ENCODE measurements at places on chromosomes 16 and 17.

DNA sequence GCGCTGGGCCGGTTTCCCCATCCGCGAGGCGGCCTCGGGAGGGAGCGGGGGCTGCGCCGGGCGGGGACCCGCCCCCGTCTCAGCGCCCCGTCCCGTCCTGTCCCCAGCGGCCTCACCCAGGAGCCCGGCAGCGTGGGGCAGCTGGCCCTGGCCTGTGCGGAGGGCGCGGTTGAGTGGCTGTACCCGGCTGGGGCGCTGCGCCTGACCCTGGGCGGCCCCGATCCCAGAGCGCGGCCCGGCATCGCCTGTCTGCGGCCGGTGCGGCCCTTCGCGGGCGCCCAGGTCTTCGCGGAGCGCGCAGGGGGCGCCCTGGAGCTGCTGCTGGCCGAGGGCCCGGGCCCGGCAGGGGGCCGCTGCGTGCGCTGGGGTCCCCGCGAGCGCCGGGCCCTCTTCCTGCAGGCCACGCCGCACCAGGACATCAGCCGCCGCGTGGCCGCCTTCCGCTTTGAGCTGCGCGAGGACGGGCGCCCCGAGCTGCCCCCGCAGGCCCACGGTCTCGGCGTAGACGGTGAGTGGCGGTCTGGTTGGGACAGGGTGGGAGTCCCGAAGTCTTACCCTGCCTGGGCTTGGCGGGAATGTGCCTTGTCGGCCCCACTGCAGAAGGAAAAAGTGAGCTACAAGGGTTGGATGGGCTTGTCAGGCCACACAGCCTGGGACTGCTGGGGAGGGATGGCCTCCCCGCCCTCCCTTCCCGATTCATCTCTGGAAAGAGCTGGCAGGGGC, 720 bp downstream of the METRN start:
- no peak for DNase-seq

- DNase-seq: no peak
Measured at GRCh38 chr16:31877876-31878642, 4.5 kb downstream of the ZNF267 start.

DNA sequence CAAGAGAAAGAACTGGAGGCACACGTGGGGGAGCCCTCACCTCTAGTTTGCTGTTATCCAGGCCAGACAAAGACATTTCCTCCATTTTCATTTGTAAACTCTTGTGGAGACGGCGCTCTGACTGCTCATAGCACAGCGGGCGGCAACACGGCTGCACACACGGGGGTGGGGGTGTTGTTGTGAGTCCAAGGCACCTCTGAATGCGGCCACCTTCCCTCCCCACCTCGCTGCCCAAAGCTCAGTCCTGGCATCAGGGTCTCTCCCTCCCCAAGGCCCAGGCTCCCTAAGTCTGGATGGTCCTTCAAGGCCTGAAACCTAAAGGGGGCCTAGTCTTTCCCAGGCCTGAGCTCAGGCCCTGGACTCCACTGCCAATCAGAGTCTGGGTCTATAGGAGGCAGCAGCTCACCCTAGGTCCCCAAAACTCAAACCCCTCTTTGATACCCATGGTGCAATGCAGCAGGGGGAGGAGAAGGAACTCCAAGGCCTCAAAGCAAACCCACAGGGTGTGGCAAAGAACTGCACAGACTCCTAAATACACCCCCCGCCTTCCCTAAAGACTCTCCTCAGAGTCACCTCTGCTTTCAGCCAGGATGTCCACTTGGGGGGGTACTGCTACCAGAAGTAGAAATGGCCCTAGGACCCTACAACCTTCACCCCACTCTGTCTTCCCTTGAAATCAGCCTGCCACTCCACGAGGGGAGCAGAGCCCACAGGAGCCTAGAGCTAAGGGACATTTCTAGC, 1.5 kb downstream of the ATXN7L3 start:
- peak; percentile 77 for DNase-seq

GRCh38 chr16:26220894-26221293, 529.1 kb downstream of the HS3ST4 start:
- DNase-seq: no peak

DNA sequence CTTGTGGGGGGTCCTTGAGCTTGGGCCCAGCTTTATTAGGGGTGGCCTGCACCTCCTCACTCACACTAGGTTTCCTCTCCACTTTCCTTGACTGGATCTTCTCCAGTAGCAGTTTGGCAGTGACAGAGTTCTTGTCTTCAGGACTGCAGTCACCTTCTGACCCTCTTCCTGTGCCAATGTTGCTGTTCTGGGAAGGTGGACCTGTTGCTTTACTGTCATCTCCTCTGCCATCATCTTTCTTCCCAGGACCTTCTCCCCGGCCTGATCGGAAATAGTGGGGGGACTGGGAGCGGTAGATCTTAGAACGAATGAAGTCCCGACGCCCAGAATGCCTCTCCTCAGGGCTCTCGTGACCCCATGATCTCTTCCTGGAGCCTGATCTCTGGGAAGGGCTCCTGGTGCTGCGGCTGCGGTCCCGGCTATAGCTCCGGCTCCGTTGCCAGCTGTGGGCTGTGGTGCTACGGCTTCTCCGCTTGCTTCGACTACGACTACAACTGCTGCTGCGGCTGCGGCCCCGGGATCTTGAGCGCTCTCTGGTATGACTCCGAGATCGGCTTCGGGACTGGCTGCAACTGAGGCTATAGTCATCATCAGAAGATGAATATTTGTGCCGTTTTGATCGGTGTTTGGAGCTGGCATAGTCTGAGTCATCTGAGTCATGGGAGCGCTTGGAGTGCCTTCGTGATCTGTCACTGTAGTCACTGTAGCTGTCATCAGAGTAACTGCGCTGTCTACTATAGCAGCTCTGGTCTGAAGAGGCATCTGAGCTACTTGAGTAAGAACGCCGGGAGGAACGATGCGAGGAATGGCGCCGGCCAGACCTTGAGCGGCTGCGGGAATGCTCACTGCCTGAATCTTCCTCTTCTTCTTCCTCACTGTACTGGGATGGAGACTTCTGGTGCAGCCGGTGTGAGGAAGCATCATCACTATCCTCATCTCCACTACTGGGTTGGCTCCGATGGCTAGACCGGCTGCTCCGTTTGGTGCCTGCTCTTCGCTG, 9.5 kb upstream of the ITGA2B start:
- DNase-seq: no peak

GRCh38 chr17:13522749-13523148, 79.0 kb downstream of the HS3ST3A1 start:
- DNase-seq: no peak

GRCh38 chr16:89431630-89432029, 58.7 kb downstream of the ANKRD11 start:
- DNase-seq: no peak

DNA sequence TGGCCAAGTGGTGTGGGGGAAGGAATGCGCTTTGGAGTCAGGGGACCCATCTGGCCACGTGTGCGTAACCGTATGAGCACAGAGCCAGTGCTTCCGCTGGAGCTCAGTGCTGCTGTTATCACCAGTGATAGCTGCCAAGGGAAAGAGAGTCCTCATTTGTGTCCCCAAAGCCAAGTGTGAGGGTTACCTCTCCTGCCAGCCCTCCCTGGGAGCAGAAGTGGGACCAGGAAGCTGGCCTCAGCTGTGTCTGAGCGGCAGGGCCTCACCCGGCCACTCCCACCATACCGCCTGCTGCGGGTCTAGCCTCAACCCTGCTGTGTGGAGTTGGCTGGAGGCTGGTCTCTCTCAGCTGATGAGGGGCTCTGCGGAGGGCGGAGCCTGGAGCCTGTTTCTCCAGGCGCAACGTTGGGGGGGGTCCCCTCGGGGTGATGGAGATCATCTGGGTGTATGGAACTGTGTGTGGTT, 44.5 kb downstream of the MEAK7 start:
- DNase-seq: no peak

- DNase-seq: no peak
Measured at GRCh38 chr16:84854759-84855158, 35.0 kb downstream of the CRISPLD2 start.

DNA sequence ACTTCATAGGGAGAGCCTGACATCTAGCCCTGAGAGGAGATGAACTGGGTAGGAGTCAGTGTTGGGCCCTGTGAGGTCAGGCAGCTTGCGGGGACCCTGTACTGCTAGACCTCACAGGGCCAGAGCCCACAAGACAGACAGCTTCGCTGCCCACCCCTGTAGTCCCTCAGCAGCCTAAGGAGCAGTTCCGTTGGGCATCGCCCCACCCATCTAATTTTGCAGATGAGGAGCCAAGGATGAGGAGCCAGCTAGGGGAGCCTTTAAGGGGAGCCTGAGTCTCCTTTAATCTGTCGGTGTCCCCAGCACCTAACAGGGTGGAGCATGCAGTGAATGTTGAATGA, 755 bp upstream of the TUFM start:
- DNase-seq: no peak

DNA sequence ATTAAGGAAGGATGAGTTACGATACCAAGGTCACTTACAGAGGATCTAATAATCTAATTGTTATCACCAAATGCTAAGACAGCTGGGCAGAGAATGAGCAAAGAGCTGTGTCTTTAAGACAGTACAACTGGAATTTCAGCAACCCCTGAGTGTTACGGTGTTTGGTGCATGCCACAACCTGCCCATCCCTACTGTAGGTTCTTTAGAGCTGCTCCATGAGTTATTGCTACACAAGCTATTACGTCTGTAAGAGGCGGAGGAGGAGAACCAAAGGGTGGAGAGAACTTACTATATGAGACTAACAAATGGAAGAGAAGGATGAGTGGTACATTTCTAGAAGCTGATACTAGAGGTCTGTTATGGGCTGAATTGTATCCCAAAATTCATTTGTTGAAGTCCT, 14.2 kb upstream of the C17orf78 start:
- DNase-seq: no peak

DNA sequence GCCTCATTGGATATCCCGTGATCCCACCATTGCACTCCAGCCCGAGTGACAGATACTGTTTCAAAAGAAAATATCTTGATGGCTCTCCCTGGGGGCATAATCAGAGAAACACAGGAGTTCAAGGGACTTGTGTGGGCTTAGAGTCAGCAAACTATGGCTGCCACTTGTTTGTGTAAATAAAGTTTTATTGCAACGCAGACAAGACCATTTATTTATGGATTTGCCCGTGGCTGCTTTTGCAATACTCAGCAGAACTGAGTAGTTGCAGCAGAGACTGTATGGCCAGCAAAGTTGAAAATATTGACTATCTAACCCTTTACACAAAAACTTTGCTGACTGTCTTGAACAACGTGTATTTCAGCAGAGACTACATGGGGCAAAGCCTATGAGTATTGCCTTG, 75.5 kb upstream of the GPRC5B start:
- no peak for DNase-seq

DNA sequence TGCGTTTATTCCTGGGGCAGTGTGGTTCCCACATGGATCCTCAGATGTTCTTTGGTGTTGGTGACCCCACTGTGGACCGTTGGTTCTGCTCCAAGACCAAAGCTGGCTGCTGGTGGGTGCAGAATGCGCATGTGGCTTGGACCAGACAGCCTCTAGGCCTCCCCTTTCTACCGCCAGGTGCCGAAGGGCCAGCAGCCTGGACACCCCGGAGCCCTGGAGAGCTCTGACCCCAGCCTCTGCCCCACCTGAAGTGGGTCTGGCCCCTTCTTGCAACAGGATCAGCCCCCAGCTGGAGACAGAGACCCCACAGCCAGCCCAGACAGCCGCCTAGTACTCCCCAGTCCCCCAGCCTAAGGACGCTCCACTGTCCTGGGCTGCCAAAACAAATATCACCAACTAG, 18.4 kb downstream of the NPTX1 start:
- DNase-seq: no peak

GRCh38 chr16:1425616-1426370, 5.1 kb upstream of the PERCC1 start:
- DNase-seq: no peak

GRCh38 chr17:66829386-66829864, 5.5 kb upstream of the CACNG5 start:
- DNase-seq: peak; percentile 86

DNA sequence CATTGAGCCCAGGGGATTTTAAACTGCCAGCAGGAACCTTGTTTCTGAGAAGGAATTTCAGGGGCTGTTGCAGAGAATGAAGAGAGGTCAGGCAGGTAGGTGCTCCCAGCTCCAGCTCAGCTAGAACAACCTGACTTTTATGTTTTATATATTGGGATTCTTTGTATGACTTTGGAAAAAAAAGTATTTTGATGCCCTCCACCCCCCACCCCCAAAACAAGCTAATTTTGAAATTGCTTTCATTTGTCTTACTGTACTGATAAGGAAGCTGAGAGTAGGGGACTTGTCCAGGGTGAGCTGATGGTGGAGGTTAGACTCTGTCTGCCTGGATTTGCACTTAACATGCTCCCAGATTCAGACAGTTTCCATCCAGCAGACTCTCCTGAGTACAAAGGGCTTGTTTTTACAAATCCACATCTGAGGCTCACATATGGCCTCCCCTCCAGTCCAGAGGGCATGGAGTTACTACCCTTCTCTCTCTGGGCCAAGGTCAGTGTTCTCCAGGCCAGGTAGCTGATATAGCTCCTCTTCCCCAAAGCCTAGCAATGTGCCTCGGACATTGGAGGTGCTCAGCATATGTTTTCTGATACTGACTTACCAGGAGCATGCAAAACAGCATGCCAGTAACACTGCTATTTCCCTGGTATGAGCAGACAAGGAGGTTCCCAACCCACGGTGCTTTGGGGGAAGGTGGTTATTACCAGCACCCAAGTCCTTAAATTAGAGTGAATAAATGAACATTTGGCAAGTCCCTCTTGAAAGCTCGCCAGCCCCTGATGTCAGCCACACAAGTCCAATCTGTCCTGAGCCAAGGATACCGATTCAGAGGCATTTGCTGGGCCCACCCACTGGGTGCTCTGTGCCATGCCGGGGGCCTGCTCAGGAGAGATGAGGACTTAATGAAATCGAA, 11.3 kb downstream of the STX1B start:
- DNase-seq: no peak

GRCh38 chr17:5422505-5422904, 2.5 kb downstream of the RPAIN start:
- no peak for DNase-seq

DNA sequence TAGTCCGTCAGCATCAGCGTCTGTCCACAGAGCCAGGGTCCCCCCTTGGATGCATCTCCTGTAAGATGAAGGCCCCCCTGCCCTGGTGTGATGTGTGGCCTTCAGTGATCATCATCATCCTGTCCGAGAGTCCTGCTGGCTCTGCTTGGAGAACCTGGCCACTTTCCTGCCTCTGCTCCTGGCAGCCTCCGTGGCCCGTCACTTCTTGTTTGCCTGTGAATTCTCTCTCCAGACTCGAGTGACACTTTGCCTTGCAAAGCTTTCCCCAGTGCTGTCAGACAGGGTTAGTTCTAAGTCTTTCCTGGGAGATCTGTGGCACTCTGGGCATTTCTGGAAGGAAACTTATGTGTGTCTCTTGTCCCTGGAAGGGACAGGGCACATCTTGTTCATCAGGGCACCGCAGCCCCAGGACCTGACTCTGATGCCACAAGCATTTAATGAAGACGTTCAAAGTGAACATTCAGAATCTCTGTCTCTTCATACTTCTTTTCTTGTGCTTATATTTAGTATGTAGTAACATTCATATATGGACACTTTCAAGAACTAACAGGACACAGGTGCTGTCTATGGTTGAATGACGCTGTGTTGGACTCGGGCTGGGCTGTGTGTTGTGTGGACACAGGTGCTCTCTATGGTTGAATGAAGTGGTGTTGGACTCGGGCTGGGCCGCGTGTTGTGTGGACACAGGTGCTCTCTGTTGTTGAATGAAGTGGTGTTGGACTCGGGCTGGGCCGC, 68.5 kb downstream of the RPTOR start:
- DNase-seq: no peak
